ENCODE measurements at places on chromosomes 13 and 19.
A peak's percentile ranks its signal among the peaks of the same experiment; 100 is the strongest.

GRCh38 chr13:46342538-46342937 lies 44.5 kb downstream of the RUBCNL start:
- DNase-seq, result no peak

- no peak for DNase-seq
Measured at GRCh38 chr13:47764817-47765216, 236.3 kb downstream of the SUCLA2 start.

GRCh38 chr19:19613506-19613905 lies 5.0 kb downstream of the PBX4 start:
- no peak for DNase-seq

GRCh38 chr13:36778083-36778671 lies 40.8 kb upstream of the RFXAP start:
- DNase-seq, result no peak

DNA sequence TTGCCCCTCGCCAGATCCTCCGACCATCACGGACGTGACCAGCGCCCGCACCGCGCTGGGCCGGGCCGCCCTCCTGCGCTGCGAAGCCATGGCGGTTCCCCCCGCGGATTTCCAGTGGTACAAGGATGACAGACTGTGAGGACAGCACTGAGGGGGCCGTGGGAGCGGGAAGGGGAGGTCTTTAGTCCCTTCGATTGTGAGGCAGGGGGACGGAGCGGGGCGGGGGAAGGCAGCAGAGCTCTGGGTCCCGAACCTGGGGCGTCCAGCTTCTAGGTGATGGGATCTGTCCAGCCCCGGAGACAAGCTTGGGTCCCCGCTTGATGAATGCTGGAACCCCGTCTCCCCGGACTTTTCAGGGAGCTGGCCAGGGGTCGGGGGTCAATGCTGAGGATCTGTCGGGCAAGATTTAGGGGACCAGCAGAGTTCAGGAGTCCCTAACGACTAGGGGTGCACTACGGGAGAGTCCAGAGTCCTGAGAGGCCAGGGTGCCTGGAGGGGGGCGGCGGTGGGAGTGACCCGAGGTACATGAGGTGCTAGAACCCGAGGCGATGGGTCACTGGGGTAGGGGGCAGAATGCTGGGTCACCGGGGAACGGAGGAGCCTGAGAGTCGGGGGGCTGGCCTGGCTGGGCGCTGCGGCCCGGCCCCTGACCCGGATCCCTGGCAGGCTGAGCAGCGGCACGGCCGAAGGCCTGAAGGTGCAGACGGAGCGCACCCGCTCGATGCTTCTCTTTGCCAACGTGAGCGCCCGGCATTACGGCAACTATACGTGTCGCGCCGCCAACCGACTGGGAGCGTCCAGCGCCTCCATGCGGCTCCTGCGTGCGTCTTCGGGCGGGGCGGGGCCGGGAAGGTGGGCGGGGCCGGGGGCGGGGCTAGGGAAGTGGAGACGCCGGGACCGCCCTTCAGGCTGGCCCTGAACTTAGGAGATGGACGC lies 14.6 kb downstream of the VSIG10L start:
- DNase-seq, result no peak

GRCh38 chr19:23440207-23440606 lies 44.9 kb upstream of the ZNF91 start:
- DNase-seq, result no peak

DNA sequence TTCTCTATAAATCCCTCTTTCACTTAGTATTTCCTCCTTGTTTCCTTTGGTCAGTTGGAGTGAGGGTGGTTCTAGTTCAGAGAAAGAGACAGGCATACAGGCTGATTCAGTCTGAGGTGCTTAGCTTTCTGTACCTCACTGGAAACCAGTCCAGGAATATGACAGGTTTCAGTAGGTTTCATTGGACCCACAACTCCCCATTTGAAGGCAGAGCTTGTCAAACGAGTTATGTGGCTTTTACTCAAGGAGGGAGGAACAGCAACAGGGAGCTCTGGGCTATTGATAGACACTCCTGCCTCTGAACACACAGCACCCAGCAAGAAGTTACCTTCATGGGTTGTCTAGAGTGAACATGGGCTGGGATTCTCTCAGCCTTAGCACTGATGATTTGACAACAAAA lies 14.5 kb downstream of the ACTN4 start:
- no peak for DNase-seq

DNA sequence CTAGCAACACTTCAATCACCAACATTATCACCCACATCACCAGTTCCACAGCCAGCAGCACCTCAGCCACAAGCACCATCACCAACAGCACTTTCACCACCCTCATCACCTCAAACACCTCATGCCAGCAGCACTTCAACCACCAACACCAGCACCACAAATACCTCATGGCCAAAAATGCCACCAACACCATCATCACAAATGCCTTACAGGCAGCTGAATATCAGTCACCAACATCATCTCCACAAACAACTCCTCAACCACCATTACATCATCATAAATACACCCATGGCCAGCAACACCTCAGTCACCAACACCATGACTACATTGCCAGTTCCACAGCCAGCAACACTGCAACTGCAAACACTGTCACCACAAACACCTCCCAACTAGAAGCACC lies 10.4 kb downstream of the FCER2 start:
- no peak for DNase-seq

DNA sequence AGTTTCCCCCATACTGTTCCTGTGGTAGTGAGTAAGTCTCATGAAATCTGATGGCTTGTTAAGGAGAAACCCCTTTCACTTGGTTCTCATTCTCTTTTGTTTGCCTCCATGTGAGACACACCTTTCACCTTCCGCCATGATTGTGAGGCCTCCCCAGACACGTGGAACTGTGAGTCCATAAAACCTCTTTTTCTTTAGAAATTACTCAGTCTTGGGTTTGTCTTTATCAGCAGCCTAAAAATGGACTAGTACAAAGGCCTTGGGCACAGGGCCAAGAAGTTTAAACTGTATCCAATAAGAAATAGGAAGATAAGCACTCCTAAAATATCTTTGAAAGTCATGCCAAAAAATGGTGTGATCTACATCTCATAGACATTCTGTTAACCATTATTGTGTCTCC lies 176.9 kb downstream of the TBC1D4 start:
- no peak for DNase-seq

- DNase-seq, result no peak
Measured at GRCh38 chr19:48913114-48913889, 13.2 kb downstream of the NUCB1 start.

- no peak for DNase-seq
Measured at GRCh38 chr13:100789968-100790367, 115.4 kb upstream of the TMTC4 start.

DNA sequence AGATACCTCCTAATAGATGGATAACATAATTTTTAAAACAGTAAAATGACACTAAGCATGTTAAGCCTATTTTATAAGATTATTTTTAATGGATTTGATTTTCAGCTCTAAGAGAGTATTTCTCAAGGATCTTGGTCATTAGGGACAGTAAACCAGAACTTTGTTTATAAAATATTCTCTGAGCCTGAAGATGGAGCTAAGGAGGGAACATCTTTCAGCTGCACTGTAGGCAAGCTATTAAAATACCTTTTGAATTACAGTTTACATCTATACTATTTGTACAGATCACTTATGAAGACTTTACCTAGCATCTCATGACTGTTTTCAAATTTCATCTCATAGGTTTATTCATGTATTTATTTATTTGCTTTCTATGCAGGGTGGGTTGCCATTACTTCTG lies 345.3 kb downstream of the MYO16 start:
- no peak for DNase-seq

GRCh38 chr13:112464720-112465119 lies 88.6 kb downstream of the SPACA7 start:
- no peak for DNase-seq

GRCh38 chr13:79621902-79622301 lies 140.9 kb downstream of the NDFIP2 start:
- no peak for DNase-seq

- DNase-seq, result no peak
Measured at GRCh38 chr13:112634102-112634501, 46.1 kb upstream of the TUBGCP3 start.

DNA sequence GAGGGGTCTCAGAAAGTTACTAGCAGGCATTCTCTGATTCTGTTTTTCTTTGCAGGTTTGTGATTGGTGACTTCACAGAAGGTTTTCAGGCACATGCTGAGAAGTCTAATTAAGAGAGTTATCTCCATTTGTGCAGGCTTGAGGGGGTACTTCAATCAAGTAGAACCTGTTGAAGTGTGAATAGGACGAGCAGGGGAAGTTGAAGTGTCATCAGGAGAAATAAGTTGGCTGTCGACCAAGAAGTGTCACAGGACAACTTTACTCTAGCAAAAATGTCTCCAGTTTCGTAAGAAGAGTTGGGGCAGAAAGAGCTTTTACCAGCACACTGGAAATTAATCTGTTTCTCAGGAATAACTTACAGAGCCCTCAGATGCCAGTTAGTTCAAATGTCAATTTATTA lies 576.5 kb upstream of the SLITRK5 start:
- no peak for DNase-seq

DNA sequence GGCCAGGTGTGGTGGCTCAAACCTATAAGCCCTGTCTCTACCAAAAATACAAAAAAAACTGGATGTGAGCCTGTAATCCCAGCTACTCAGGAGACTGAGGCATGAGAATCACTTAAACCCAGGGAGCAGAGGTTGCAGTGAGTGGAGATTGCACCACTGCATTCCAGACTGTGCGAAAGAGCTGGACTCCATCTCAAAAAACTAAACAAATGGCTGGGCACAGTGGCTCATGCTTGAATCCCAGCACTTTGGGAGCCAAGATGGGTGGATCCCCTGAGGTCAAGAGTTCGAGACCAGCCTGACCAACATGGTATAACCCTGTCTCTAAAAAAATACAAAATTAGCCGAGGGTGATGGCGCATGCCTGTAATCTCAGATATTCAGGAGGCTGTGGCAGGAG lies 34.9 kb upstream of the ZNF83 start:
- no peak for DNase-seq

- no peak for DNase-seq
Measured at GRCh38 chr13:30204564-30204963, 102.8 kb downstream of the KATNAL1 start.

GRCh38 chr13:113638173-113638746 lies 19.7 kb downstream of the ATP4B start:
- DNase-seq, result no peak

- no peak for DNase-seq
Measured at GRCh38 chr19:46288896-46289588, 7.8 kb upstream of the HIF3A start.

DNA sequence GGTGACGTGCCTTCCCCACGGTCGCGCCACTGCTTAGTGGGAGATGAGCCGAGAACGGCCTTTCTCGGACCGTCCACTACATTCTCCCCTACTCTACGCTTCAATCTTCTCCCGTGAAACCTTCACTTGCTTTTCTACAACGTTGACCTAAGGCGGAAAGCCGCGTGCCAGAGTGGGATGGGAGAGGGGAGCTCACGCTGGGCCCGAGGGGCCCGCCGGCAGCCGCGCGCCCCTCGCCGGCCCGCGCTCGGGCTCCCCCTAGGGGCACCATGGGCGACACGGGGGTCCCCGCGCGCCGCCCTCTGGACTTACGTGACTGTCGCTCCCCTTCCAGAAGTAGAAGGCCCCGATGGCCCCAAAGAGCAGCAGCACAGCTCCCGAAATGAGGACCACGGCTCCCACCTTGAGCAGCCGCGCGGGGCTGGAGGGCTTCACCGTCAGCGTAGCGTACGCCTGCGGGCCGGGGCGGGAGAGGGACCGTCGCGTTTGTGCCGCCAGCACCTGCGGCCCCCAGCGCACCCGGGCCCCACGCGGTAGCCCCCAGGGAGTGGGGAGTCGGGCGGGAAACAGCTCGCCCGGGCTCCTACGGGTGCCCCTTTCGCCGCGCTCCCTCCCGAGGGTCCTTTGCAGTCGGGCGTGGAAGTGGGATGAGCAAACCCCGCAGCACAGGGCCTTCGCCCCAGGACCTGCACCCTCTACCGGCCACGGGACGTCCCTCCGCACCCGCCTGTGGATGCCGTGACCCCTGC lies 727 bp downstream of the CNMD start:
- DNase-seq, result no peak

GRCh38 chr19:56572589-56572988 lies 5.3 kb downstream of the ZNF470 start:
- no peak for DNase-seq

DNA sequence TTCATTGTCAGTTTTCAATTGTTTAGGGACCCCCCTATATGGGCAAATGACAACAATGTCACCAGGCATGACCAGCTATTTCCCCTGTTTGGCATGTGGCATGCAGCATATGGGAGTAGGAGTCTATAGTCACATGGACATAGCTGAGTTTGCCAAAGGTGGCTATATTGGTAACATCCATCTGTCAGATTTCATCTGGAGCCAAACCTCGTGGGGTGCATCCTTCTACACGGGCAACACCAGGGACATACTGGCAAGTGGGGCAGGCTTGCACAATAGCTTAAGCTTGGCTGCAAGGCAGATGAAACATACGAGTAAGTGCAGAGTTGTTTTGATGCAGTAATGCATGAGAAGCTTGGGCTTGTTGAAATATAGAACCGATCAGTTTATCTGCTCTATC lies 24.5 kb upstream of the ZNF816 start:
- DNase-seq, result no peak

GRCh38 chr19:38543807-38544568 lies 73.8 kb downstream of the MAP4K1 start:
- DNase-seq, result peak; percentile 45

- DNase-seq, result no peak
Measured at GRCh38 chr19:46604781-46605355, 3.7 kb downstream of the CALM3 start.

DNA sequence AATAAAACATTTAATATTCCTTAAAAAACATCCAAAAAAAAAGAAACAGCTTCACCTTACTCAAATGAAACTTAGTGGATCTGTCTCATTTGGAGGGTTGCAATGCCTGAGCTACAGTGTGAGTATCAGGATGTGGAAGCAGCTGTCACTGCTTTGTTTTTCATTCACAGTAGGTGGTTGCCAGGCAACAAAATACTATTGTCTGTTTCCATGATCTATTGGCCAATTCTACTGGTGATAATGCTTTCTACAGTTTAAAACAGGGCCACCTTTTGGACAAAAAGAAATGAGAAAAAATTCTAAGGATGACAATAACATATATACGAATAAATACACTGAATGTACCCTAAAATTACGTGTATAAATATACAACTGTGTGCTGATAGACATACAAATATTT lies 3.0 kb downstream of the ENOX1 start:
- DNase-seq, result no peak

DNA sequence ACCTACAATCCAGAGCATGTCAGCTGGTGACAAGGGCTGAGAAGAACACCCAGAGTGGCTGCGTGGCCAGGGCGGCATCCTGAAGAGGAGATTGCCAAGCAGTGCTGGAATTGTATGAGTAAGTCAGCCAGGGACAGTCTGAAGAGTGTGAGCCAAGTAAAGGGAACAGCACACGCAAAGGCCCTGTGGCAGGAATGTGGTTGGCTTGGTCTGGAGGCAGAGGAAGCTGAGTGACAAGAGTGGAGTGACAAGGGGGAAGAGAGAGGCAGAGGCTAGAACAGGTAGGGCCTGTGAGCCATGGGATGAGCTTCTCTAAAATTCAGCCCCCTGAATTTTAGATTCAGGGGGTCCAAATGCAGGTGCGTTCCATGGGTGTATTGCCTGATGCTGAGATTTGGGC lies 53.7 kb upstream of the UQCRFS1 start:
- DNase-seq, result no peak

GRCh38 chr13:110230661-110231347 lies 76.2 kb downstream of the COL4A1 start:
- DNase-seq, result no peak

GRCh38 chr13:42140494-42140893 lies 92.0 kb downstream of the DGKH start:
- DNase-seq, result no peak

- DNase-seq, result no peak
Measured at GRCh38 chr19:3899531-3900294, 19.2 kb downstream of the ATCAY start.

- peak; percentile 5 for DNase-seq
Measured at GRCh38 chr13:113668491-113668971, 1.5 kb downstream of the GRK1 start.
